ENCODE measurements at places on chromosomes 5 and 9.

- no peak for DNase-seq
Observed at GRCh38 chr5:67045816-67046740, 150.5 kb downstream of the CD180 start.

GRCh38 chr5:158074992-158075769 lies 216.2 kb upstream of the CLINT1 start:
- peak; percentile 8 for DNase-seq

DNA sequence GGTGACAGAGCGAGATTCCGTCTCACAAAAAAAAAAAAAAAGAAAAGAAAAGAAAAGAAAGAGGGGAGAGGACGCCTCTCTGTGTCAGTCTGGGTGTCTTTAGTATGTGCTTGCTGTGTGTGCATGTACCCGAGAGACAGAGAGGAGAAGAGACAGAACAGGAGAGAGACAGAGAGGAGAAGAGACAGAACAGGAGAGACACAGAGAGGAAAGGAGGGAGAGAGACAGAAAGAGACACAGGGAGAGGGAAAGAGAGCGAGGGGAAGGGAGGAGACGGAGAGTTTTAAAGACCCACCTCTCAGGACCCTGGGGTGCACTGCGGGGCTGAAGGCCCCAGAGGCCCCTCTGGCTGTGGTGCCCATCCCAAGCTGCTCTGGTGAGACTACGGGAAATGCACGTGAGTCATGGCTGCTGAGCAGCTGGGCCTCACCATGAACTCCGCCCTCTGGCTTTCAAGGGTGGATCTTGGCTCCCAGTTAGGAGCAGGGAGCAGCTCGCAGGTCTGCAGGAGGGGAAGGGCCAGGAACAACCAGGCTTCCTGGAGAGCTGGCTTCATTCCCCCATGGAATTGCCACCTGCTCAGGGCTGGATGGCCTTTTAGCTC lies 7.9 kb downstream of the SLC6A3 start:
- DNase-seq, result no peak

DNA sequence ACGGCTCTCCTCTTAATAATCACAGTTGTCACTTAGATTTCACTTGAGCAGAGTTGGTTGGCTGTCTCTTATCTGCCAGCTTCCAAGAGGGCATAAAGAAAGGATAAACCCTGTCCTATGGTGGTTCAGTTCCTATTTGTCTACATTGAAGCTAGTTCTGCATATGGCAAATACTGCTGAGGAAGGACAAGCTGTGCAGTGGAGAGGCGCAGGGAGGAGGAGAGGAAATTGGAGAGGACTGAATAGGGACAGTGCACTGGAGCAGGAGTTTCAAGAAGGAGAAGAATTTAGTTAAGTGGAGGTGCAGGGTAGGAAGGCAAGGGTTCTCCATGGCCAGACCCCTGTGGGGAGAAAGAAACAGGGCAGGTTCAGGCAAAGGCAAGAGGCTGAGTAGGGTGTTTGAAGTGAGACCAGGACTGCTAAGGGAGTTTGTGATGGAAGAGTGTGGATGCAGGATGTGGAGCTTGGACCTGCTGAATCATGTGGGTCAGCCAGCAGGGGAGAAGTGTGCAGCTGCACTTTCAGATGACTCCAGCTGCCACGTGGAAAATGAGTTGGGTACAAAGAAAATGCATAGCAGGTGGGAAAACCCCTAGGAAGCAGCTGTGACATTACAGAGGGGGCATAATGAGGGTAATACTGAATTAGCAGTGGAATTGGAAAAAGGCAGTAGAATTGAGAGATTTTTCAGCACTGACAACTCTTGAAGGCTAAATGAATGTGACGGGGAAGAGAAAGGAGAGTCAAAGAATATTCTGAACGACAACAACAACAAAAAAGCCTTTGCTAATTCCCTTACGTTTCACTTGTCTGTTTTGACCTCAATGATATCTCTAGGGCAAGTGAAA lies 66.8 kb downstream of the MAMDC2 start:
- DNase-seq, result no peak

- no peak for DNase-seq
Observed at GRCh38 chr5:13629218-13629617, 315.3 kb downstream of the DNAH5 start.

- DNase-seq, result no peak
Observed at GRCh38 chr5:7325975-7326913, 69.7 kb upstream of the ADCY2 start.

DNA sequence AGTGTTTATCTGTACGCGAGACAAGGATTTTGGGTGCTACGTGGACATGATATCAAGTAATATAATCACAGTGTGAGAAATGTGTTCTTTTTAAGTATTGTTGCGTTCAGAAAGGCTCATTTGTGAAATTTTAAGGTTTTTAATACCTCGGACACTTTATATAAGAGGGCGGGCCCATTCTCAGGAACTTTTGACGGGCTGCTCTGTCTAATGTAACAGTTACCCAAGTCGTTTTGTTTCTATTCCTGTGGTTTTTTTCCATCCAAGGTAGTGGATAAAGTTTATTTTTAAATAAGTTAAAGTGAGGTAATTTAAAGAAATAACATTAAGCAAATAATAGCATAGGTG lies 525 bp downstream of the SRP19 start:
- no peak for DNase-seq

- no peak for DNase-seq
Observed at GRCh38 chr5:90170261-90170660, 239.3 kb downstream of the CETN3 start.

DNA sequence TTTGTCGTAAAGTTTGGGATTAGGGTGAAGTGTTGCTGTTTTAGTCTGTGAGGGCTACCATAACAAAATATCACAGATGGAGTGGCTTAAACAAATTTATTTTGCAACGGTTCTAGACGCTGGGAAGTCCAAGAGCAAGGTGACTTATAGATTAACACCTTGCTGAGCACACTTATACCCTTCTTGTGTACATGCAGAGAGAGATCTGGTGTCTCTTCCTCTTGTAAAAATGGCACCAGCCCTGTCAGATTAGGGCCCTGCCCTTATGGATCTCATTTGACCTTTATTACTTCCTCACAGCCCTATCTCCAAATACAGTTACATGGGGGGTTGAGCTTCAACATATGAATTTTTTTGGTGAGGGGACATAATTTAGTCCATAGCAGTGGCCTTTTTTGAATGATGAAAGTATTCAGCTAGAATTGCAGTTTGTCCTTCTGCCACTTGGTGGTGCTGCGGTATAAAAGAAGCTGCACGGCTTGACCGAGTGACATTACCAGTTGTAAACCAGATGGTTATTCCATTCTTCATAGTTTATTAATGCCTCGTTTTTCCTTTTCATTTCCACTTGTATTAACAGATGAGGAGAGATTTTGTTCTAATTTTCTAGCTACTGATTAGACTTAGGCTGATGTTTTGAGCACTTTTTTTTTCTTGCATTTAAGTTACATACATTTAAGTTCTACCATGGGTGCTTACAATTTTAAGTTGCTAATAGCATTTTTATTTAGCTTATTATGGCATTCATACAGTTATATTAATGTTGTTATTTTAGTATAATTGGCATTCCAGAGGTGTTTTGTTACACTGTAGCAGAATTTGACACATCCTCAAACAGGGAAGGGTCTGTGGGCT lies 19.4 kb downstream of the DCP2 start:
- peak; percentile 79 for DNase-seq

GRCh38 chr5:11494340-11494739 lies 409.9 kb downstream of the CTNND2 start:
- DNase-seq, result no peak

- no peak for DNase-seq
Observed at GRCh38 chr9:36575411-36575882, 2.8 kb downstream of the MELK start.

DNA sequence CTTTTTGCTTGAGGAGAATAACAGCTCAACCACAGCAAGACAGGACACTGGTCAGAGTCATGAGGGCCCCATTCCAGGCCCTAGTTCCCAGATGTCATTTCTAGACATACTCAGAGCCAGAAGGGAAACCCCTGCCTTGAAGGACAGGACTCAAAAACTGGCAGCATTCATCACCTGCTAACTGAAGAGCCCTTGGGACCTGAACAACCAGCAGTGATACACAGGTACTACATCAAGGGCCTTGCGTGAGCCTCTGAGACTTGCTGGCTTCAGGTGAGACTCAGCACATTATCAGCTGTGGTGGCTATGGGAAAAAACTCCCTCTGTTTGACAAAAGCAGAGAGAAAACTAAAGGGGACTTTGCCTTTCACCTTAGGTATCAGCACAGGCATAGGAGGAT lies 22.6 kb downstream of the TMEM267 start:
- DNase-seq, result no peak

DNA sequence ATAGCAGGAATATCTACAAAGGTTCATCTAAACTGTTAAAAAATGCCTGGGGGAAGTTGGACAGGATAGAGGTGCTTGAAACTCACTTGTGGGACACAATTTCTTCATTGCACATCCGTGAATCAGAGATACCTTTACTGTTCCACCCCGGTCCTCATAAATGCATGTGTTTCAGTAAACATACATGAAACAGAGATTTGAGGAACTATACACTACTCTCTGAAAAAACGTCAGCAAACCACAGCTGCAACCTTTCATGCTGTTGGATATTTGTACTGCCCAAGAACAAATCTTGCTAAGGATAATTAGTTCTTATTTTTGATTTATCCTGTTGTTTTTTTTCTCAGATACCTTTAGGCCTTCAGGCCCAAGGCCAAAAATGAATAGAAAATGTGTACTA lies 337.3 kb downstream of the KDM4C start:
- no peak for DNase-seq

DNA sequence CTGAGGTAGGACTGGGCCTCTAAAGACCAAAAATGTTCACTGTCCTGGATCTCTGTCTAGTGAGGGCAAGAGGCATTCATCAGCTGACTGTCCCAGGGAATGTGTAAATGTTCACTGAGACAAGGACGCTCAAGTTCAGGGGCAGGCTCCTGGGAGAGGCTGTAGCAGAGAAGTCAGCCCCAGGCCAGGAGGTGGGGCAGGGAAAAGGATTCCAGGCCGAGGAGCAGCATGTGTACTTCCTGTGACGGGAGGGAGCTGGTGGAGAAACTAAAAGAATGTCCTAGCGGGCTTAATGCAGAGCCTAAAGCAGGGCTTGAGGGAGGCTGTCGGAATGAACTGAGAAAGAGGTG lies 205.8 kb downstream of the GABBR2 start:
- no peak for DNase-seq

DNA sequence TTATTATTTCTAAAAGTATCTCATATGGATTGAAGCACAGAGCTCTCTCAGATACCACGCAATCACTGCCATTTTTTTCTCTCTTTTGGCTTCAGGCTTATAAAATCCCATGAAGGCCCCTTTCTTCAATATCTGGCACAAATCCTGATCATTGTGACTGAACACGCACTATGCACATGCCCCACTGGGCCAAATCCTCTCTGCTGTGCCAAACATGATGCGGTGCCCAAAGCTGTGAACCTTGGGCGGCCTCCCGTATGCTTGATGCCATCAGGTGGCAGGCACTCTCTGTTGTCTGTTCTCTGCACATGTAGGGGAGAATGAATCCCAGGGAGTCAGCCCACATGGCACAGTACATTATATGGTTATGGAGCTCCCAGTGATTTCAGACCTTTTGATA lies 375.0 kb upstream of the RGMB start:
- no peak for DNase-seq

DNA sequence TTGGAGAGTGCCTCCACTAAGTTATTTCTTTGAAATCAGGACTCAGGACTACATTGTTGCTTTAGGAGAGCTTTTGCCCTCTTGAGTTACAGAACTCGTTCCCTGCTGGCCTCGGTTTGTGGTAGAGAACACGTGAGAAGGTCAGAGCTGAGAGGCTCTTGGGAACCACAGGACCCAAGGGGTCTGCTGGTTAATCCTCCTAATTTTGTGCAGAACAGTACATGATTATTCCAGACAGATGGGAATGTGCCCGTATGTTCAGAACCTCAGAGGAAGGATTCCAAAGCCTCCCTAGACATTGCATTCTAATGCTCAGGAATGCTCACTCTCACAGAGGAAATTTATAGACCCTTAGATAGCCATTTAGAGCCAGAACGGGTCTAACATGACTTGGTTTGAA lies 25.2 kb upstream of the BASP1 start:
- no peak for DNase-seq

DNA sequence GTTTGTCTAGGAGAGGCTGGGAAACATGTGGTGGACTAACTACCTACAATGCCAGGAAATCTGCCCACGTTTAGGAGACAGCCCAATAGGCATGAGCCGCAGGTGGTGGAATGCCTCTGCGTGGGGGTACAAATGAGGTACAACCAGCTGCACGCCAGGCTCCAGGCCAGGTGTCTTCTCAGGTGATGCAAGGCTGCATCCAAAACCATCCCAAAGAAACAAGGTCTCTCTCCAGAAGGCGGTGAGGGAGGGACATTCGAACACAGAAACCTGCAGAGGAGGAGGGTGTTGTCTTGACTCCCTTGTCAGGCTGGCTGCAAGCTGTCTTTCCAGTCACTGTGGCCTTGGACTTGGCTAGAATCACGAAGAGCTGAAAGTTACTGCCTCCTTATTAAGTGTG lies 11.6 kb downstream of the ANKH start:
- DNase-seq, result no peak

DNA sequence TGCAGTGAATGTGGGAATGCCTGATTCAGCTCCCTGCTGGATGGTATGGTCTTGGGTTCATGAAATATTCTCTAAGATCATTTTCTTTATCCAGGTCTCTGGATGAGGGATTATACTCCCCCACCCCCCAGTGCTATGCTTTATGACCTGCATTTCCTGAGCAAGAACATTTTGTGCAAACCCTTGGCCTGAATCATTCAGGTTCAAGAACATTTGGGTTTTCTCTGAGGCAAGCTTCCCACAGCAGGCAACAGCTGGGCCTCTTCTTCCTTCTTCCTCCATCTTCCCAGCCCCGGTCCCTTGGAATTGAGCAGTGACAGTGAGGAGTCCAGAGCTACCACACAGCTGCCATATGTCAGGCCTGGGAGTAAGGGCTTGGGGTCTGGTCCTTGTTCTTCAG lies 58.6 kb upstream of the TNFSF15 start:
- DNase-seq, result no peak

GRCh38 chr5:133499895-133500294 lies 112.4 kb downstream of the FSTL4 start:
- DNase-seq, result no peak

- DNase-seq, result no peak
Observed at GRCh38 chr5:111855356-111855755, 98.4 kb upstream of the NREP start.

DNA sequence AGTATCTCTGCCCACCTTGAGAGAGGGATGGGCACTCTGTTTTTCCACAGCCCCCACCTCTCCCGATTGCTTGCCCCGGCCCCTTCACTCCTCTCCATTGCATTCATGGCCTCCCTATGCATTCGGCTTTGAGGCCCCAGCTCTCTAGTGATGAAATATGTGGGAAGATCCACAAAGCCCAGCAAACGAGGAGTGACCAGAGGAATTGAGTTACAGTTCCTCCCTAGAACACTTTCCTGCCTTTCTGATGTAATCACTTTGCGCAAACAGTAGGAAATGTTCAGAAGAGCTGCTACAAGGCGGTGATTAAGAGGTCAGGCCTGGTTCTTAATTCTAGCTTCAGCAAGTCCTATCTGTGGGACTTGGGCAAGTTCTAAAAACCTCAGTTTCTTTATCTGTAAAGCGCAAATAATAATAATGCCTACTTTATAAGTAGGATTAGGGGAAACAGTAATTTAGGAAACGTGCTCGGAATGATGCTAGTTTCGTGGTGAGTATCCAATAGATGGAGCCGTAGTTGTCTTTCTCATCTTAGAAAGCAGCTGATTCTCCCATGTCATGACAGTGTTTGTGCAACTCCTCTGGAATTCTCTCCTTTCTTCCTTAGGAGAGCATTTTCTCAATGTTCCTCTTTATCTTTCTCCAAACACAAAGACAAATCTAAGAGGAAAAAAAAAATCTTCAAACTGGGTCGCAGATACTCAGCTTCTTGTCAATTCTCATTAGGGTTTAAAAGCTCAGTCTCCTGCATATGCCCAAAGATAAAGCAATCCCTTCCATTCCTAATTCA lies 99.5 kb upstream of the MSX2 start:
- DNase-seq, result no peak

- DNase-seq, result no peak
Observed at GRCh38 chr5:61525512-61526206, 193.6 kb downstream of the ZSWIM6 start.
